ENCODE measurements at places on chromosomes 2 and 18.

DNA sequence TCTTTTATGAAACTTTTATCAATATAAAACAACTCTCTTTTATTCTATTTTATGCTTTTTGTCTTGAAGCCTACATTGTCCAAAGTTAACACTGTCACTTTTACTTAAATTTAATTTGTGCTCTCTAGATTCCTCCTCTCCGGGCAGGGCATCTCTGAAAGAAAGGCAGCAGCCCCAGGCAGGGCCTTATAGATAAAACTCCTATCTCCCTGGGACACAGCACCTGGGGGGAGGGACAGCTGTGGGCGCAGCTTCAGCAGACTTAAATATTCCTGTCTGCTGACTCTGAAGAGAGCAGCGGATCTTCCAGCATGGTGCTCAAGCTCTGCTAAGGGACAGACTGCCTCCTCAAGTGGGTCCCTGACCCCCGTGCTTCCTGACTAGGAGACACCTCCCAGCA, 447.7 kb upstream of the FANCL start:
- no peak for DNase-seq

- DNase-seq, result no peak
Observed at GRCh38 chr2:119426801-119427395, 4.8 kb upstream of the TMEM37 start.

DNA sequence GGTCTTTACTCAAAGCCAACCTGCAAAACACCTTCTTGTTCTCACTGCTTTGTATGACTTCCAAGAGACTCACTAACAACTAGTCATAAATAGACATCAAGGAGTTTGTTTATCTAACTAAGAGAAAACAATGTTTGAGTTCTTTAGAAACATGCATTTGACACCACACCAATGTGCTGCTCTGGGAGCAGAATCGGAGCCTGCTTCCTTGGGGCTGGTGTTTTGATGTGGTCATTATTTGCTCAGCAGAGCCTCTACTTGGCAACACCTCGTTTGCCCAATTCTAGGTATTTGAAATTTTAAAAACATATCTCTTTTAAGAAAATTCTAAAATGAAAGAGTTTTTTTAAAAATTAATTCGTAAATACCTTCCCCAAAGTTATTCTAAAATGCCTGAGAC, 167.5 kb downstream of the BCL2 start:
- no peak for DNase-seq

- DNase-seq, result no peak
Observed at GRCh38 chr2:1651121-1652033, 92.9 kb downstream of the PXDN start.

DNA sequence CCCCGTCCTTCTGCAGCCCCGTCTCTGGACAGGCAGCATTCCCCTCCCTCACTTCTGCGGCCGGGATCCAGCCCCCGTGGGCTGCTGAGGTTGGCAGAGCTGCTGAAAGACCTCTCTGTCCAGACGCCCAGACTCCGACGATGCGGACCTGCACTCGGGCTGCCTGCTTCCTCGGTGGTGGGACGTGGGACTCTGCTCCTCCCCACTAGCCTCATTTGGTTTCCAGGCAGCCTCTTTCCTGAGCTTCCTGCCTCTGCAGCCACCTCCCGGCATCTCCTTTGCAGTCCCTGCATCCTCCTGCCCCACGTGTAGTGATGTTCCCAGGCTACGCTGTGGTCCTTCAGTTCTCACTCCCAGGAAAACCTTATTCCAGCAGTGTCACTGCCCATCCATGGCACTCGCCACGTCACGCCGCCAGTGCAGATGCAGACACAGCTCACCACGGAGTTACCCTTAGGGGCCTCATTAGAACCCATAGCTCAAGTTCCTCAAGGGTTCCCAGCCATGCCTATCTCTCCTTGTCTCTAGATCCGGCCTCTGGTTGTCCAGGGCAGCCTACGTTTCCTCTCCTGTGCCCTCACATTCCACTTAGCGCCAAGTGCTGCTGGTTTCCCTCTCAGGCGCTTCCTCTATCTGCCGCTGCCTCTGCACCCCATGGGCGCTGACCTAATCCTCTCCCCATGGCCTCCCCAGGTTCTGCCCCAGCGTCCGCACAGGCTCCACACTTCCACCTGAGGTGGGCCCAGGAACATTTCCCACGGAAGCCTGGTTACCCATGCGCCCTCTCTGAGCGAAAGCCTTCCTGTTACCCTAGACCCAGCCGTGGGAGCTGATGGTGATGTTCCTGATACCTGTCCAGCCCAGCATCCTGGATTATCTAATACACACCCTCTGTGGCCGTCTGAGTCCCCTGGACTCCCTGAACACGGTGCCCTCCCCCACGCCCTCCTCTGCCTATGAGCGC, 318.3 kb upstream of the MYT1L start:
- DNase-seq, result no peak

DNA sequence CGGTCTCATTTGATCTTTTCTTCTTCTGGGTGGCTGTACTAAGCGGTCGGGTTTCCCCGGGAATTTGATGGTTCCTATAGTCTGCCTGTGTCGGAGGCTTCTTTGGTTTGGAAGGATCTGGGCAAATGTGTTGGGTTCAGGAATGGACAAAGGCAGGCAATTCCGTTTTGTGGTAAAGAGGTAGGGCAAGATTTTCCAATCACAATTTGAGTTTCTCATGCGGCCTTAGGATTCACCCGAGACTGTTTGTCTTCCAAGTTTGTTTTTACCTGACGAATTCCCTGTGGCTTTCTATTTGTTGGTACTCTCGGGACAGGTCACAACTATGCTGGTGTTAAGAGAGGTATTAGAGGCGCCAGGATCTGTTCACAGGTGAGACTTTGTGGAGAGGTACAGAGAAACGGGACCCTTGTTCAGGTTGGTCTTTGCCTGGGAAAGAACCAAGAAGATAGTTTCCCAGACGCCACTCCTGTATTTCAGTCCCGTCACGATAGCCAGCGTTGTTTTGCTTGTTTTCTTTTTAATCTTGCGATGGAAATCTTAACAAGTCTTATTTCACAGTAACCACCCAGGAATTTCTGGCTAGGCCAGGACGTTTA, 3.0 kb downstream of the SP5 start:
- DNase-seq, result no peak

DNA sequence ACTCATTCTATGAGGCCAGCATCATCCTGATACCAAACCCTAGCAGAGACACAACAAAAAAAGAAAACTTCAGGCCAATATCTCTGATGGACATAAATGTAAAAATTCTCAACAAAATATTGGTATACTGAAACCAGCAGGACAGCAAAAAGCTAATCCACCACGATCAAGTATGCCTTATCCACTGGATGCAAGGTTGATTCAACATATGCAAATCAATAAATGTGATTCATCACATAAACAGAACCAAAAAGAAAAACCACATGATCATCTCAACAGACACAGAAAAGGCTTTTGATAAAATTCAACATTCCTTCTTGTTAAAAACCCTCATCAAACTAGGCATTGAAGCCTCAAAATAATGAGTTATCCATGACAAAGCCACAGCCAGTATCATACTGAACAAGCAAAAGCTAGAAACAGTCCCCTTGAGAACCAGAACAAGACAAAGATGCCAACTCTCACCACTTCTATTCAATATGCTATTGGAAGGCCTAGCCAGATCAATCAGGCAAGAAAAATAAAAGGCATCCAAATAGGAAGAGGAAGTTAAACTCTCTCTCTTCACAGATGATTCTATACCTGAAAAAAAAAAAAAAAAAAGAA, 45.3 kb downstream of the RTTN start:
- no peak for DNase-seq

DNA sequence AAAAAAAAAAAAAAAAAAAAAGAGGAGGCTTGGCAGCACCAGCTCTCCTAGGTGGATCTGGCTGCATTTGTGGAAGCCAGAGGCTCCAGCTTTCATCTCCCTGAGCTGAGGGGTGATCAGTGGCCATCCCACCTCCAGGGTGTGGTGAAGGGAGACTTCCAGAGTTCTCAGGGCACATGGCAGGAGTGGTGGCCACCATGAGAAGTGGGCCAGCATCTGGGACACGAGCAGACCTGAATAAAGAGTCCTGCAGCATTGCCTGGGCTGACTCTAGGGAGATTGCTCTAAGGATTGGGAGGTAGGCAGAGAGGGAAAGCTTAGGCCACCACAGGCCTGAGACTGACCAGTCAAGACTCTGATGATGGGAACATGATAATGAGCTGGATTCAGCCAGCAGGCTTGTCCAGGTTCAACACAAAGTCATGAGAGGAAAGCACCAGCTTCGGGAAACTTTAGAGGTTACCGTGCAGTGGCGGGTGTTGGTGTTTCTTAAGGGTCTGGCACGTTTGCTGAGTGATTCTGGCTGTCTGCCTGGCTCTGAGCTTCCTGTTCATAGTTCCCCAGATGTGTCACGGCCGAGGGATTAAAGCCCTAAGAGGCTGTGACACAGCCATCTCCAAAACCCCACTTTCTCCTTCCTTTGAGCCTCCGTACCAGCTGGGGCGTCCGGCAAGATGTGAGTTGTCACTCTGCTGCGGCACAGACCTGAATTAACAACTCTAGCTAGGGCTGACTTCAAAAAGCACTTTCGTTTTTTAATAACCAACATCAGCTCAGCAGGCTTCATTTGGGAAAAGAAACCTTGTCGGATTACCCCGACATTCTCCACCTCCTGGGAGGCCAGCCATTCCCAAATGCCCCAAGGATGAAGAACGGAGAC, 38.3 kb upstream of the IL1R1 start:
- no peak for DNase-seq

DNA sequence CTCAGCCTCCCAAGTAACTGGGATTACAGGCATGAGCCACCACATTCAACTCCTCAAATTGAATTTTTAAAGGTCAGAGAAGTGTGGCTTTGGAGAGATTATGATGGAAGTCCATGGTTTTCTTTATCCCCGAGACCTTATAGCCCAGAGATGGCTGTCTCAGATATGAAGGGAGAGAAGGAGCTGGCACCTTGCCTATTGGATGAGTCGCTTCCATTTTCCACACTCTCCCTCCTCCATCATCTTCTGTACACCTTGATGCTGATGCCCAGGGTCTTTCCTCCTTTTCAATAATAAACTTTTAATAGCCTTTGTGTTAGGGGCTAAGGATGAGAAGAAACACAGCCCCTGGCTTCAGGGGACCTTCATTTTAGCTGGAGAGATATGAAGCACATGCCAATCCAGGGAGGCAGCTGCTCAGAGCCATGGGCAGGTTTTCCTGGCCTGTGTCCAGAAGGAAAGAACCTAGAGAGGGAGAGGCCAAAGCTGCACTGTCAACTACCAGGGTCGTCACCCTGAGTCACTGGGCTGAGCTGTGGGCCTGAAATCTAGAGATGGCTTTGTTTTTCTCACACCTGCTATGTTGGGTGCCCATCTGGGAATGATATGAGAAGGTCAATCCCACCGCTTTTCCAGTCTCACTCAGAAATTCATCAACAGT, 146.0 kb upstream of the SERTAD2 start:
- no peak for DNase-seq

- DNase-seq, result no peak
Observed at GRCh38 chr2:74444498-74445318, 3.0 kb upstream of the RTKN start.

GRCh38 chr2:214737188-214737587, 72.3 kb downstream of the BARD1 start:
- no peak for DNase-seq

All from midbrain (tissue), 1 donor.